Upper lobe of right lung (tissue), 1 donor: ENCODE measurements at places on chromosomes 2 and 18.

GRCh38 chr2:44542520-44542919 is 180.8 kb downstream of the CAMKMT start:
- no peak for DNase-seq

DNA sequence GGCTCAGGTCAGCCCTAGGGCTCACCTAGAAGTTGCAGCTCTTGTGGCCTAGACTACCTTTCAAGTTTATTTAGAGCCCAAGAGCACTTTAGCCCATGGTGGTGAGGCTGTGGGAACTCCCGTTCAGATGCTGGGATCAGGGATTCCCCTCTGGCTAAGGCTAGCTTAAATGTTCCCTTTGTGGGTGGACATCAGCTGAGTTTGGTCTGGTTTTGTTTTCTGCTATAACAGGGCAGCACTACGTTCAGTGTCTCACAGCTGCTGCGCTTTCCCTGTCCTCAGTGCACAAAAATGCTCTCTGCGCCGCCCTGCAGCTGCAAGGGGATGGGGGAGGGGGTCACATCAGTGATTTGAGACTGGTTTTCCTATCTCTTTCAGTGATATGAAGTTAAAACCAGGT is 170.5 kb upstream of the KCNJ3 start:
- no peak for DNase-seq

- no peak for DNase-seq
These were observed 31.4 kb downstream of the AQP12A start for GRCh38 chr2:240722796-240723735.

DNA sequence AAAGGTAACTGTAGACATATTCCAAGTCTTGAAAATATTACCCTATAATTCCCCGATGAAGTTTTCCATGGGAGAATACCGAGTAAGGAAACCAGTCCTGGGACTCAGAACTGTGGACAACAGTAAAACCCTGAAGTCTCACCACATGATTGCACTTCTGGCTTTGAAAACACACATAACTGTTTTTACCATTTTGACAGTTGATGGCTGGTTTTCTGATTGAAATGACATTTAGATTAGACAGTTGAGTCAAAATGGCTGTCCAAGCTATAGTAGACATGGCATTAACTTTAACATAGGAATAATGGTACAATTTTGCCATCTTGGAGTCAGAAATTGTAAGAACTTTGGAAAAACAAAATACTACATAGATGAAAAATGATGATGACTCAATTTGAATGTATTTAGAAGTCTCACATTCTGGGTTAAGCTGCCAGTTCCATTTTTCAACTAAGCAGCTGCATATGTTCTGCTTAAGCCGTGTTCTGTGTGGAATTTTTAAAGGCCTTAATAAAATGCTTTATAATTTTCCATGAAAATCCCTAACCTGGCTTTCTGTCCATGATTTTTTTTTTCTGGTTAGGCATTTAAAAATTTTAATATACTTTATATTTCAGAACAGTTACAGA is 38.3 kb upstream of the WIPF1 start:
- DNase-seq = no peak

GRCh38 chr2:14569294-14569693 is 63.2 kb upstream of the LRATD1 start:
- DNase-seq = no peak

DNA sequence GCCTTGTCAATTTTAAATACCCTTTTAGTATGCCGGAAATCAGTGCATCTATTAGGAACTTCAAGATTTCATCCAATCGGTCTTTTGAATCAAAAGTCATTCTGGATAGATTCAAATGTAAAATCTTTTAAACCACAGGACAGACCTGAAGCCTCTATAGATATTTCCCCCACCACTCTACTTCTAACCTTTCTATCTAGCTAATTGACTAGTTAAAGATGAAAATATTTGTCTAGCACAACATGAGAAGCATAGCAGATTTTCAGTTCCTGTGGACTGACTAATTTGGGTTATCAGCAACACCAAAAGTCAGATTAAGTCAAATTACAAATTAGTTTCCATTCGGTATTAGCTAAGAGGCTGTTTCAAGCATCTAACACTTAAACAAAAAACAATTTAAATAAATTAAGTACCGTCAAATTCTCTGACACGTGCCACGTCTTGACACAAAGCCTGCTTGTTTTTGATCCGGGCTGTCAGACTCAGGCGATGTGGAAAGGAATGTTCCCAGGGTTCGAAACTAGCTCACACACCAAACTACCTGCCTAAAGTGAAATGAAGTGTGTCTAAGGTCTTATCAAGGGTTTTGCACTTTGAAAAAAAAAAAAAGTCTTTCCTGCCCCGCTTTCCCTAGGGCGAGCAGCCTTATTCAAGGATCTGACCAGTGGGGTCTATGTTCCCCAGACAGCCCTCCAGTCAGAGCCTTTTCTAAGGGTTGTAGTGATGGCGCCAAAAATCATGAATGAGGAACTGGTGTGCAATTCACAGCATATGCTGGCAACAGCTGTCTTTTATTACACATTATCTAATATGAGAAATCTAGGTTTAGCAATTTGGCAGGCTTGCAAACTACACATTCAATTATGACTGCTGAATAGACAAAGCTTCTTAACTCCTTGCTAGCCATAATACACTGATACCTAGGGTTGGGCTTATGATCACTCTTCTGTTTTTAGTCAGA is 4.7 kb downstream of the CYTIP start:
- DNase-seq = no peak

DNA sequence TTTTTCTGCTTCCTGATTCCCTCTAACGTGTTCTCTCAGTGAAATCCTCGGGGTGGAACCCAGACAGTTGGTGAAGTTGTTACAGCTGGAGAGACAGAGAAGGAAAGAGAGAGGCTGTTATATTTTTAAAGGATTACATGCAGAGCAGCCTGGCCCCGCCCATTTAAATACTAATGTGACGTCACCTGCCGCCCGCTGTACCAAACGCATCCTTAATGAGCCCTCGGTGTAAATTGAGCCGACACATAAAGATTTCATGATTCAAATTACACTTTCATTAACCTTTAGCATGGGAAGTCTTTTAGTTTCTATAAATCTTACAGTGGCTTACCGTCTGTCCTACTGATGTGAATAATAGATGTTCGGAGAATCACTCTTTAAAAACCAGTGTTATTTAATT is 164.0 kb upstream of the SIX3 start:
- no peak for DNase-seq

- DNase-seq = no peak
These were observed 286.5 kb upstream of the CDH7 start for GRCh38 chr18:65464361-65464760.

DNA sequence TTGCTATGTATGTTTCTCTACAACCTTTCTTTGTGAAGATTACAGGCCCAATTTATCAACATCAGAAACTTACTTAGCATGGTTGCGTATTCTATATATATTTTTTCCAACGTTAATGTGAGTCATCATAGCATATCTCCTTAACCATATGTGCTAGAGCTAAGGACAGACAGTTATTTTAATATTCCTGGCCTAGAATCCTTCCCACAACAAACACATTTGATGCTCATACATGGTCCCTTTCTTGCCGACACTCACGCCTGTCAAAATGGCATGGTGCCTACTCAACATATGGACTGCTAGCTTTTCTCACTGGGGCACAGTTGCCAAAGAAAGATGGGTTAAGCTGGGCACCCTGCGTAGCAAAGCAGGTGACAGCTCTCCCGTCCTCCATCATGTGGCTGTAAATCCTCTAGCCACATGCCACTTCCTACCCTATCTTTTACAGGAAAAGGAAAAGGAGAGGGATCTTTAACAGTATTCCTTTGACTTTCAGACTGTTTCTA is 75.2 kb upstream of the GALNT5 start:
- DNase-seq = no peak

DNA sequence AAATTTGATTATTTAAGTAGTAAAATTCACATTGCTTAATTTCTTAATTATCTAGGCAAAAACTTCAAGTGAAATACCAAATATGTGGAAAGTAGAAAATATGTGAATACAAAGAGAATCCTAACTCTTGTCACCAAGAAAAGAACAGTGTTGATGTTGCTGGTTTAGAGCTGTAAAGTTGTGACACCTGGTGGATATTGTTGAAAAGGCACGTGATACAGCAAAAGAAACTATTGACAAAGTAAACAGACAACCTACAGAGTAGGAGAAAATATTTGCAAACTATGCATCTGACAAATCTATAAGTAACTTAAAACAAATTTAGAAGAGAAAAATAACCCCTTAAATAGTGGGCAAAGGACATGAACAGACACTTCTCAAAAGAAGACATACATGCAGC is 25.6 kb upstream of the ZC3H15 start:
- DNase-seq = no peak

- DNase-seq = no peak
These were observed 273.6 kb downstream of the SCG2 start for GRCh38 chr2:223328578-223328977.

GRCh38 chr2:176134035-176134434 is 4.5 kb downstream of the HOXD8 start:
- no peak for DNase-seq

GRCh38 chr2:119721904-119722303 is 37.8 kb upstream of the PTPN4 start:
- no peak for DNase-seq

DNA sequence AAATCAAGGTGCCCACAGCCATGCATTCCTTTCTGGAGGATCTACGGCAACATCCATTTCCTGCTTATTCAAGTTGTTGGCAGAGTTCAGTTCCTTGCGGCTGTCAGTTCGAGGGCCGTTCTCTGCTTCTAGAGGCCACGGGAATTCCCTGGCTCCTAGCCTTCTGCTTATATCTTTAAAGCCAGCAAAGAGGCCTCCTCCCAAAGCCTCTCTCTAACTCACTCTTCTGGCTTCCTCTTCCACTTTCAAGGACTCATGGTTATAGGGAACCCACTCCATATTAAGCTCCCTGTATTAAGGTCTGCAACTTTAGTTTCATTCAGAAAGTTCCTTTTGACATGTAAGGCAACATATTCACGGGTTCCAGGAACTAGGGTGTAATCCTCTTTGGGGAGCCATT is 150.1 kb upstream of the RMP24 start:
- DNase-seq = no peak

DNA sequence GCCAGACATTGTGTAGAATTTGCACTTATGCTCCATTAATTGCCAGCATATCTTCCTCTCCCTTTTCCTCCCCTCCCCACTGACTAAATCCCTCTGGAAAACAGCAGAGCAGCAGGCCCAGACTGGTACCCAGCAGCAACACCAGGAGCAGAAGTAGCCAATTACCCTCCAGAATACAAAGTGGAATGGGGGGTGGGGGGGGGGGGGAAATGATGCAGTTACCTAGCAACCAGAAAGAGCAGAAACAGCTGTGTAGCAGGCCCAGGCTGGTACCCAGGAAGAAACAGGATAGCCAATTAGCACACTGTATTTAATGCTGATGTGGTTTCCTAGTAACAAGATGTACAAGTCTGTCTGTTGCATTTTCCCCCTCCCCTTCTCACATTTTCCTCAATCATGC is 52.3 kb downstream of the KLF7 start:
- no peak for DNase-seq

DNA sequence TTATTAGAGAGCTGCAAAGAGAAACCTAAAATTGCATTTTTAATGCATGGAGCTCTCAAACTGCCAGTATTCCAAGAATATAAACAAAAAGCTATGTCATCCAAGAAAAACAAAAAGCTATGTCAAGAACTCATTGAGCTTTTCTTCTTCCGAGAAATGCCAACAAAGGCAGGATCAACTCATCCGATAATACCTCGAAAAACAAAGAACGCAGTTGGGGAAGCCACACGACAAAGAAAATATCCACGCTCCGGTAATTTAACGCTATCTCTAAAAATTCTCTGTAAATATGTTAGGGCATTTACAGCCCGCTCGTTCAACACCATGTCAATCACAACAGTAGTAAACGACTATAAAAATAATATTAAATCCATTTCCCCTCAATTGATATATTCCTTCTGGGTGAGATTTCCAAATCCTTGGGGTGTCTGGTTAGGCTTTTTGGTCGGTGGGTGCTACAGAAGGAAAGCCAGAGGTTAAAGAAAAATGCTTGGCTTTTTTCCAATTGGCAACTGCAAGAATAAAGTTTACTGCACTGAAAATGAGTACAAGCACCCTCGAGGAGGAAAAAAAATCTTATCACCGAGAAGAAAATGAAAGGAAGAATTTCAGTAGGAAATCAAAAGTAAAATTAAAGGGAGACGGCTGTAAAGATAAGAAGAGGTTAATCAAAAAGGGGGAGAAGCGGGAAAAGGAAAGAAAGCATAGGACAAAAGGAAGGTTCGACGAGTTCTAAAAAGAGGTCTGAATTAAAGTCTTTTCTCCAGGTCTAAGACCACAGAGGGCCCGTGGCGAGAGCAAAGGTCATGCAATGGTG is 856 bp downstream of the TIA1 start:
- no peak for DNase-seq

- DNase-seq = no peak
These were observed 28.8 kb downstream of the COLEC12 start for GRCh38 chr18:471716-472115.

GRCh38 chr2:110853516-110853915 is 121.1 kb downstream of the ACOXL start:
- DNase-seq = no peak

DNA sequence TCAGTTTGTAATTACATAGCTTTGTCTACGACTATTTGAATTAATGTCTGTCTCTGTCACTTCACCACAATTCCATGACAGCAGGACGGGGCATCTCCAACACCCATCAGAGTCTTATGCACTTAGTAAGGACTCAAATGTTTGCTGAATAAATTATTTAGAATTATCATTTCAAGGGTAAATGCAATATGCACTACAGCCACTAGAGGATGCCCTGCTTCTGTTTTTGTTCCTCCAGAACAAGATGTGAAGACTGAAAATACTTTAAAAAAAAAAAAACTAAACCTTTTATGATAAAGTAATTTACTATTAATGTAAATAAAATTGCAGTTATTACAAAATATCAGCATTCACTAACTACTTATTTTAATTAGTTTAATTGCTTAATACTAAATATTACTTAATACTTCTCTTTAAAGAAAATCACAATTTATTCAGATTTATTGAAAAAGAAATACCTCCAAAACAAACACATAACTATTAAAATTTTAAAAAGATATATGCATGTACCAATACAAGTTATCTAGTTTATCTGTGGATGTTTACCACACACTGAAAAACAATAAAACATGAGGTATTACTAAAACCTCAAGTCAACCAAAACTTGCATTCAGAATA is 3.2 kb downstream of the PIGN start:
- no peak for DNase-seq

GRCh38 chr2:223467196-223467595 is 135.0 kb downstream of the SCG2 start:
- DNase-seq = no peak

DNA sequence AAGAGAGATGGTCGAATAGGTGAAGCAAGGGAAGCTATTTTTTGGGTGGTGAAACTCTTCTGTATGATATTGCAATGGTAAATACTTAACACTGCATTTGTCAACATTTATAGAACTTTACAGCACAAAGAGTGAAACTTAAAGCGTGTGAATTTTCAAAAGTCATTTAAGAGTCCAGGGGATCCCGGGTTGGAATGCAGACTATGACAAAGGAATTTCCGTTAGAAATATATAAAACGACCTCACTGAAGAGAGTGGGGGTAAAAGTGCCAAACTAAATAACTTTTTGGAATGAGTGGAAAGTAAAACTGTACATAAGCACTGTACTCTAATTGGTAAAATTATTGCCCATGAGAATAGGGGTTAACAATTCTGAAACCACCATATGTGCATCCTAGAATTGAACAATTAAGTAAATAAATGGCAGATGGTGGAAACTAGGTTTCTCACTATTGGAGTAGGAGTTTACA is 191.0 kb upstream of the FN1 start:
- DNase-seq = no peak

- DNase-seq = no peak
These were observed 110.4 kb upstream of the FOSL2 start for GRCh38 chr2:28282248-28282647.

- no peak for DNase-seq
These were observed 25.3 kb downstream of the PREPL start for GRCh38 chr2:44335806-44336538.
